Effector memory CD4-positive, alpha-beta T cell (primary cell): ENCODE measurements at places on chromosomes 16 and 17.

GRCh38 chr17:70173681-70174080, 4.3 kb downstream of the KCNJ2 start:
- DNase-seq, result no peak
- peaks cover 13% of the 10 kb centered on the region for H3K27me3 ChIP-seq
- no peak overlapping the region for H3K4me3 ChIP-seq

DNA sequence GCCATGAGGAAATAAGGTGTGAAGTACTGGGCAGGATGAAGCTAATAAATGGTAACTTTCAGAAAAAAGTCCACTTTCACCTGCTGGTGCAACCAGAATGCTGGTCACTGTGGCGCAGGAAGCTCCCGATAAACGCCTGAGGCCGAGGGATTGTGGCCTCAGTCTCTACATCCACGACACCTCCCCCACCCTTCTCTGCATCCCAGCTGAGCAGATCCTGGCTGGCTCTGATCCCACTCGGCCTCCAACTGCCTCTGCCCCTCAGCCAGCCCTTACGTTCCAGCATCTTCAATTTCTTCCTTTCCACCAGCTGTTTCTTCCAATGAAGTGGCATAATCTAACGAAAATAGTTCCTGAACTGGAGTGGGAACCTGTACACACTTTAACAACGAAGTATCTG, 49.5 kb downstream of the COX4I1 start:
- DNase-seq, result no peak
- H3K4me1 ChIP-seq, result no peaks in the 10 kb centered on the region
- H3K27ac ChIP-seq, result no peak overlapping the region
- no peaks in the 10 kb centered on the region for H3K27me3 ChIP-seq
- no peak overlapping the region for H3K4me3 ChIP-seq
- H3K36me3 ChIP-seq, result no peaks in the 10 kb centered on the region

- H3K27me3 ChIP-seq, result no peaks in the 10 kb centered on the region
- H3K4me3 ChIP-seq, result no peak overlapping the region
- peaks cover 6% of the 10 kb centered on the region for H3K4me1 ChIP-seq
These were observed 108.8 kb upstream of the CORO6 start for GRCh38 chr17:29731589-29731929.

DNA sequence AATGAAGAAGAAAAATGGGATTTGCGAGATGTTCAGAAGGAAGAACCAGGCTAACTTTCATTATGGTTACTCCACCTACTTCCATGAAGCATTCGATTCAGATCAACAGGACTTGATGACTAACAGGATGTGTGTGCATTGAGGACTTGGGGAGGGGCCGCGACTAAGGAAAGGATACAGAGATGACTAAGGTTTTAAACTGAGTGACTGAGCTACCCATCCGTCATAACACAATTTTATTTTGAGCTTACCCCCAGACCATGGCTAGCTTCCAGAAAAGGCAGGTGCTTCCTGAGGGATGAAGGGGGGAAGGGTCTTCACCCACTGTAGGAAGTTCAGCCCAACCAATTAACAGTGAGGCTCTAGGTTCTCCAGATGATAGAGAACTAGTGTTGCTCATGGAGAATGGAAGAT, 2.5 kb upstream of the CDYL2 start:
- peaks cover 10% of the 10 kb centered on the region for H3K4me1 ChIP-seq
- no peak overlapping the region for H3K27ac ChIP-seq
- H3K4me3 ChIP-seq, result no peak overlapping the region
- no peaks in the 10 kb centered on the region for H3K27me3 ChIP-seq
- no peaks in the 10 kb centered on the region for H3K36me3 ChIP-seq
- DNase-seq, result no peak

- H3K27me3 ChIP-seq, result no peaks in the 10 kb centered on the region
- H3K27ac ChIP-seq, result no peak overlapping the region
- H3K4me3 ChIP-seq, result no peak overlapping the region
- peaks cover 80% of the 10 kb centered on the region for H3K36me3 ChIP-seq
- no peaks in the 10 kb centered on the region for H3K4me1 ChIP-seq
- no peak for DNase-seq
These were observed 64.0 kb downstream of the MYO18A start for GRCh38 chr17:29115961-29116803.

GRCh38 chr17:69492410-69493071, 78.0 kb downstream of the MAP2K6 start:
- no peak for DNase-seq
- no peak overlapping the region for H3K27ac ChIP-seq
- no peaks in the 10 kb centered on the region for H3K4me1 ChIP-seq
- no peak overlapping the region for H3K4me3 ChIP-seq
- H3K27me3 ChIP-seq, result no peaks in the 10 kb centered on the region

DNA sequence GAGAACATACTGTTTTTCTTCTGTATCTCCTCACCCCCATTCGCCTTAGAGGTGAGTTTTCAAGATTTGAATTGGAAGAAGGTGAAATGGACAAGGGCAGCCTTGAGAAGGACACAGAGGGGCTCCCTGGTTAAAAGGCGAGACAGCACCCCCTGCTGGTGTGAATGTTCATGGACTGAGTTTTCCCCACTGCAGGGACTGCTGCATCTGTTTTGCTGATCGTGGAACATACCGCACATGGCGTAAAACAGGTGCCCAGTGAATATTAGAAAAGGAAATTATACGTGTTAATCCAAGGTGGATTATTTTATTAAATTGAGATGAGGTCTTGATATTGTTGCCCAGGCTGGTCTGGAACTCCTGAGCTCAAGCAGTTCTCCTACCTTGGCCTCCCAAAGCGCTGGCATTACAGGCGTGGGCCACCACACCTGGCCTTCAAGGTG, 54.5 kb downstream of the NDE1 start:
- H3K36me3 ChIP-seq, result peaks cover 39% of the 10 kb centered on the region
- no peaks in the 10 kb centered on the region for H3K4me1 ChIP-seq
- no peak overlapping the region for H3K4me3 ChIP-seq
- H3K27ac ChIP-seq, result no peak overlapping the region
- no peaks in the 10 kb centered on the region for H3K27me3 ChIP-seq

DNA sequence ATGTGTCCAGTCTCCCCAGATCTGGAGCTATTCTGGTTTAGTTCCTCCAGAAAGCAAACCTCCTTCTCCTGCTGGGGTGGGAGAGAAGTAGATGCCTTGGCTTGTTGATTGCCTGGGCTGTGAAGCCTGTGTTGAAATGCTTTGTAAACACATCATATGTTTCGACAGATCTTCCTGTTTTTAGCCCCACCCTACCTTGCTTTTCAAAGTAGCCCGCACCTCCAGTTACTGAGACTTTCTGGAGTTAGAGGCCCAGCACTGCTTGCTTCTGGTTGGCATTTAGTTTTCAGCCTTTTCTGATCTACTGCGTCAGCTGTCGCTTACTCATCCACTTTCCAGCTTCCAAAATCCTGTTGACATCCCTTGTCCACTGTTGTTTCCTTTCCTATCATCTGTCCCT, 17.9 kb upstream of the NDEL1 start:
- no peak overlapping the region for H3K27ac ChIP-seq
- no peak for DNase-seq
- peaks cover 4% of the 10 kb centered on the region for H3K27me3 ChIP-seq
- no peaks in the 10 kb centered on the region for H3K36me3 ChIP-seq

GRCh38 chr16:15597822-15598647, 44.9 kb downstream of the MARF1 start:
- peaks cover 88% of the 10 kb centered on the region for H3K36me3 ChIP-seq
- no peak for DNase-seq
- H3K4me3 ChIP-seq, result no peak overlapping the region
- H3K27ac ChIP-seq, result no peak overlapping the region
- no peaks in the 10 kb centered on the region for H3K27me3 ChIP-seq
- no peaks in the 10 kb centered on the region for H3K4me1 ChIP-seq

DNA sequence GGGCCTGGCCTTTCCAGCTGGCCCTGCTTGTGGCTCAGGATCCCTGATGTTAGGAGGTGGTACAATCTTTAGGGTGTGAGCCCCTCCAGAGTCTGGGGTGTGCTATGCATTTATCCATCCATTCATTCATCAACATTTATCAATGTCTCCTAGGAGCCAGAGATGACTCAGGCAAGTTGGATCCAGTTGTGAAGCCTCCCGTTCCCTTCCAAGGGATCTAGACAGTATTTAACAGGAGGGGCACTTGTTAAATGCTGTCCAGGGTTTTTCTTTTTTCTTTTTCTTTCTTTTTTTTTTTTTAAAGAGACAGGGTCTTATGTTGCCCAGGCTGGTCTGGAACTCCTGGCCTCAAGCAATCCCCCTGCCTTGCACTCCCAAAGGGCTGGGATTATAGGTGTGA, 42.0 kb upstream of the SMPD3 start:
- no peaks in the 10 kb centered on the region for H3K27me3 ChIP-seq
- no peak overlapping the region for H3K27ac ChIP-seq
- no peaks in the 10 kb centered on the region for H3K4me1 ChIP-seq
- no peaks in the 10 kb centered on the region for H3K36me3 ChIP-seq
- DNase-seq, result no peak

- DNase-seq, result no peak
- no peak overlapping the region for H3K27ac ChIP-seq
- H3K36me3 ChIP-seq, result peaks cover 27% of the 10 kb centered on the region
- no peaks in the 10 kb centered on the region for H3K27me3 ChIP-seq
- no peak overlapping the region for H3K4me3 ChIP-seq
These were observed 65.0 kb downstream of the NCOR1 start for GRCh38 chr17:16150251-16150856.

DNA sequence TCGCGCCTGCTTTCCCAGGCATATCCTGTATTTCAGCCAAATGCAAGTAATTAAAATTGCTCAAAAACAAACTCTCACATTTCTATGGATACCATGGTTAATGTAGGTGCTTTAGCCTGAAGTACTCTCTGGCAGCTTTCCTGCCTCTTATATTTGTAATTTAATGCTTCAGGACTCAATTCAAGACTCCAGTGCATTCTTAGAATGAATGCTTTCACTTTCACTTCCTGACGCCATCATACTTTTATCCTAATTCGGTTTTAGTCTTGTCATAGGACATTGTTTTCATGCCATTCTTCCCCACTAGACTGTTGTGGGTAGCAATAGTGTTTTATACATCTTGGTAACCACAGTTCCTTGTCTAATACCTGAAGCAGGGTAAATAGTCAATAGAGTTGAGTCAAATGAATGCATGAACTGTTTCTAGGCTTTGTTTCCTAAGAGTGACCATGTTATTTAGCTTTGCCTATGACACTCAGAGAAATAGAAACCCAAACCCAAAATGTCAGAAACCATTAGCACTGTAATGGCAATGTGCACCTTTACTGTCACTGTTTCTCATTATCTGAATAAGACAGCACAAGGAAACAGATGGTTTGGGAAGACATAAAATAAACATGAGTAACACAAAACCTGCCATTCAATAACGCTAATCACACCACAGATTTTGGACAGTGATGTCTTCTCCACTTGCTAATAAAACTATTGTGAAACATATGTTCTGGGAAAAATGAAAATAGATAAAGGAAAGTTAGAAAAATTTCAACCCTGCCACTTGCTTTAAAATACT, 705.5 kb downstream of the CDH11 start:
- DNase-seq, result no peak
- no peaks in the 10 kb centered on the region for H3K4me1 ChIP-seq
- no peaks in the 10 kb centered on the region for H3K27me3 ChIP-seq
- no peaks in the 10 kb centered on the region for H3K36me3 ChIP-seq
- no peak overlapping the region for H3K4me3 ChIP-seq

DNA sequence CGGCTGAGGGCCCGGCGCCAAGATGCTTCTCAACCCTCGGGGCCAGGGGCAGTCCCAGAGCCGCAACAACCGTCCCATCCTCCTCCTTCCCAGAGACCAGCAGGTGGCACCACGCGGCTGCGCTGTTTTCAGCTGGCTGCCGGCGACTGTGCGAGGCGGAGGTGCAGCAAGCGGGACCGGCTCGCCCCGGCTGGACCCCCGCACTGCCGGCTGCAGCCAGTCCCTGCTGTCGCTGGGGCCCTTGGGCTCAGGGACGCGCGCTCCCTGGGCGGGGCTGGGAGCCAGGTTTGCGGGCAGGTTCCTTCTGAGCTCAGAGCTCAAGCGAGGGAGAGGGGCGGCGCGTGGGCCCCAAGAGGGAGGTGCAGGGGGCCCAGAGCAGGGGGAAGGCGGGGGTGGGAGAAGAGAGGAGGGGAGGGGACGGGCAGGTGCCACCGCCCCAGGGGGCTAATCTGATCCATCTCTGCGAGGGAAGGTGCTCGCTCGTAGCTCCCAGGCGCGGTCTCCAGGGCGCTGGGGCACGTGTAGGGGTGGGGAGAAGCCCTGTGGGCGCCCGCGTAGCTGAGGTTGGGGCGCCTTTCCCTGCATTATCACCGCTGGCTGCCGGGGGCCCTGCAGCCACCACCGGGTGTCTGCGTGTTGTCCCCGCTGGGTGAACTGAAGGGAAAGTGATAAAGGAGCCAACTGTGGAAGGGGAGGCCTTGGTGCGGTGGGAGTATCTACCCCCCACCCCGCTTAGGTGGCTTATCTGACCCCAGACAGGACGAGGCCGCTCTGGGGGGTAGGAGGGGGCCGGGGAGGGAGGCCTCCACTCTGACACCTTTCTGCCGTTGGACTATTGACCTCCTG, 24.2 kb downstream of the STAT5A start:
- H3K27ac ChIP-seq, result peak overlapping the region; percentile 58
- H3K36me3 ChIP-seq, result peaks cover 42% of the 10 kb centered on the region
- H3K27me3 ChIP-seq, result no peaks in the 10 kb centered on the region
- peaks cover 44% of the 10 kb centered on the region for H3K4me1 ChIP-seq
- peak; percentile 58 for DNase-seq

DNA sequence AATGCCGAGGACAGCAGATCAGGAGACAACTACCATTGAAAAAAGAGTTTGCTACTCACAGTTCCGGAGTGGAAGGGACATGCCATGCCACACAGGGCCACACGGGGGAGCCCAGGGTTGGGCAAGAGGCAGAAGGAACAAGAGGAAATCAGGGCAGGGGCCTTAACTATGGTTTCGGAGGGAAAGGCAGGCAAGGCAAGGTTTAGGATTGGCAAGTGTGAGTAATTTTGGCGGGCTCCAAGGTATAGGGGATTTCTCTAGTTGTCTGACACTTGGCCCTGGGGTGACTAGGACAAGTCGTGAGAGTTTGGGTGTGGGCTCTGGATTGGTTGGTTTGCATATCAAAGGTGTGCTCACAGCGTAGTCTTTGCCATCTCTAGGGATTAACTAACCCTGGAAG, 27.0 kb upstream of the NTN1 start:
- H3K36me3 ChIP-seq, result no peaks in the 10 kb centered on the region
- H3K4me1 ChIP-seq, result no peaks in the 10 kb centered on the region
- DNase-seq, result no peak

DNA sequence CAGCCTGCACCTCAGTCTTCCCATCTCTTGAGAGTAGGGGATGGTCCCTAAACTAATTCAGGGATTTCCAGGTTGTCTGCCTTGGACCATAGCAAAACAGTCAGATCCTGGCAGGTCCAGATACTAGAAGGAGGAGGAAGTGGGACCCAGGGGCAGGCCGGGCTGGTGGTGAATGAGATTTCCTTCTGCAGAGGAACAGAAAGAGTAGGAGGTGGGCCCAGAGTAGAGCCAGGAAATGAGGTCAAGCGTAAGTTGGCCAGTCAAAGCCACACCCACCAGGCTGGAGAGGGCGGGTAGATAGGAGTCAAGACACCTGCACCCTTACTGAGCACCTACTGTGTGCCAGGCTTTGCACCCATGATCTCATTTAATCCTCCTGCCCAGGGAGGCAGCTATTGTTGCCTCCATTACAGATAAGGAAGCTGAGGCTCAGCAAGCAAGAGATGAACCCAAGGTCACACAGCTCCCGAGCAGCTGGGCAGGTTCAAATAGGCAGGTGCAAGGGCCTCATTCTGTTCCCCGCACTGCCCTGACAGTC, 2.6 kb downstream of the CDH5 start:
- H3K4me1 ChIP-seq, result no peaks in the 10 kb centered on the region
- H3K36me3 ChIP-seq, result no peaks in the 10 kb centered on the region
- peaks cover 2% of the 10 kb centered on the region for H3K27me3 ChIP-seq
- H3K4me3 ChIP-seq, result no peak overlapping the region
- no peak for DNase-seq

- H3K27ac ChIP-seq, result no peak overlapping the region
- no peaks in the 10 kb centered on the region for H3K4me1 ChIP-seq
- no peak overlapping the region for H3K4me3 ChIP-seq
These were observed 3.9 kb downstream of the LPO start for GRCh38 chr17:58242171-58242784.
